ENCODE measurements at places on chromosomes 7 and 10.

- DNase-seq: no peak
These were observed 67.6 kb upstream of the GSDME start for GRCh38 chr7:24824896-24825295.

DNA sequence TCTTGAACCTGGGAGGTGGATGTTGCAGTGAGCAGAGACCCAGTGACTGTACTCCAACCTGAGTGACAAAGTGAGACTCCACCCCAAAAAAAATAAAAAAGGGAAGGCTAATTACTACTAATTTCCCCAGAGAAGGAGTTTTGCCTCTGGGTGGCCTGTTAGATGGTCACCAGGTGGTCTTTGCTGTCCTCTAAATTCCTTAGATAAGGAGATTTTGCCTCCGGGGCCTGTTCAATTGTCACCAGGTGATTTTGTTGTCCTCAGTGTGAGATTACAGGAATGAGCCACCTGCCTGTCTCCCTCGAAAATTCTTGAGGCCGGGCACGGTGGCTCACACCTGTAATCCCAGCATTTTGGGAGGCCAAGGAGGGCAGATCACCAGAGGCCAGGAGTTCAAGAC, 24.4 kb upstream of the ZMIZ2 start:
- no peak for DNase-seq

GRCh38 chr10:85491652-85492051, 874.9 kb downstream of the GRID1 start:
- no peak for DNase-seq

DNA sequence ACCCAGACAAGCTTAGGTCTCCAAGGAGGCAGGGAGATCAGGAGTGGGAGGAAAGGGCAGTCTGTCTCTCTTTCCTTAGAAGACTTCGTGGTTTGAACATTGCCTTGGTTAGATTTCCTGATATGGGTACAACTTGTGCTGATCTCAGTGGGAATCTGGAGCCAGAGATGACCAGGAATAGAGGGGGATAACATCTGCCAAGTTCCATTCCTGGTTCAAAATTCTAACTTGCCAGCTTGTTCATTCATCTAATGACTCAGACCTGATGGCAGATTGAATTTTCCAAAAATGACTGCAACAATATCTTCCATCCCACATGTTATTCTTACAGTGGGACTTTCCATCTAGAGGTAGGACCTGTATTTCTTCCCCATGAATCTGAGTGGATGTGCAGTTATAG, 394.3 kb upstream of the PODXL start:
- DNase-seq: no peak

- DNase-seq: no peak
These were observed 5.4 kb downstream of the PRKCQ start for GRCh38 chr10:6574664-6575176.

GRCh38 chr10:82420001-82420400, 545.0 kb downstream of the NRG3 start:
- no peak for DNase-seq

DNA sequence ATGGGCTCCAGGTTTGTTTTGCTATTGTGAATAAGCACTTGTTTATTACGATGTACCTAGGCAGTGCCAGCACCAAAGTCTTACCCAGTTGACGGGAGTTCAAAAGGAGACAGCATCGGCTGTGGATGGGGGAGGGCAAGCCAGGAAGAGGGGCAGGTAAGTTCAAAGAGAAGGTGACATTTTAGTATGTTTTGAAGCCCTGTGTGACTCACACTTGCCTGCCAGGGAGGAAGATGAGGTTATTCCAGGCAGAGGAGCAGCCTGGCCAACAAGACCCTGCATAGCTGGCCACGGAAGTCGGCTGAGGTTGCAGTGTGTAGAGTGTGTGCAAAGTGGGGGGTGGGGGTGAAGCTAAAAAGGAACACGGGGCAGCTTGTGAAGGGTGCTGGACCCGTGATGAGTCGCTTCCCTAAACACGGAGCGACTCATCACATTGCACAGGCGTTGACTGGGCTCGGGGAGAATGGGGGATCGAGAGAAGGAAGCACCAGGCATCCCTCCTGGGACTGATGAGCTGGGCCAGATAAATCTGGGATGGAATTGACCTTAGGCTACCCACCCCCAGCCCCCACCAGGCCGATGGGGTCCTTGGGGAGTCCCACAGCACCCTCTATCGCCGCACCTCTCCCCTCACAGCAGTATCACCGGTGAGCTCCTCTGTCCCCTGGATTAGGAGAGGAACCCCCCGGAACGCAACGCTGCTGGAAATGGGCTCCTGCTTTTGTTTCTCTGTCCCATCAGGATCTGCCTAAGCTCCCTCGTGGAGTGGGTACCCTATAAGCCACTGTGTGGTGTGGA, 97.9 kb upstream of the IKZF1 start:
- no peak for DNase-seq

DNA sequence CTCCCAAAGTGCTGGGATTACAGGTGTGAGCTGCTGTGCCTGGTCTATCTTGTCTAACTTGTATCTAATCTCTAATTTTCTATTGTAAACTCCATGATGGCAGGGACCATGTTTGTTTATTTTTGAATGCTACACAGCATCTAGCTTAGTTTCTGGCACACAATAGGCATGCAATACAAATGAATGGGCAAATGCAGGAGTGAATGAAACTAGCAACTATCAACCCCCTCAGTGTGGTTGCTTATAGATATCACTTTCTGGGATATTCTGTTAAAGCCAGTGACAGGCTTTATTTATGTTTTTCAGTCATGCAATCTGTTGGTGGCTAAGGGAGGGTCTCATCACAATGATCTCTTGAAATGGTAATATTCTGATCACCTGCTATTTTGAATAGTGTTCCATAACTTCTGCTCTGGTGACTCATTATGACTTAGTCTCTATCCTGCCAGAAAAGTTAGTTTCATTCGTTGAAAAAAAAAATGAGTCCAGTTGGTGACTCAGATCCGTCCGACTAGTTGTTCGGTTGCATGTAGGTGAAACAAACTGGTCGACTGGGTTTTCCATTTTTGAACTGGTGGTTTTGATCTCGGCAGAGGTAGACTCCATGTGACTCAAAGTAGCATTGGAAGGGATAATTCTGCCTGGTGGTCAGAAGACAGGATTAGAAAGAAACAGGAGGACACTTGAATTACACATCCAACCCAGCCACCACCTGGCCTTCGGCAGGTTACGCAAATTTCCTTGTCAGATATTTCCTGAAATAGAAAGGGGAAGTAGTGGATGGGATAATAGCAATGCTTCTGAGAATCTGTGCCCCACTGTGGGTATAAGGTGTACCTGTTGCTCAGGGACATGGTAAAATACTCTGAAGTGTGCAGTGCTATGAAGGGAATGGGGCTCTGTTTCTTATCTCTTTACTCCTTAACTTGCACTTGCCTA, 76.8 kb downstream of the GATA3 start:
- DNase-seq: no peak

GRCh38 chr10:42974693-42975002, 102.2 kb upstream of the RET start:
- no peak for DNase-seq

- DNase-seq: peak; percentile 66
These were observed 18.6 kb downstream of the NPFFR1 start for GRCh38 chr10:70265032-70265689.

DNA sequence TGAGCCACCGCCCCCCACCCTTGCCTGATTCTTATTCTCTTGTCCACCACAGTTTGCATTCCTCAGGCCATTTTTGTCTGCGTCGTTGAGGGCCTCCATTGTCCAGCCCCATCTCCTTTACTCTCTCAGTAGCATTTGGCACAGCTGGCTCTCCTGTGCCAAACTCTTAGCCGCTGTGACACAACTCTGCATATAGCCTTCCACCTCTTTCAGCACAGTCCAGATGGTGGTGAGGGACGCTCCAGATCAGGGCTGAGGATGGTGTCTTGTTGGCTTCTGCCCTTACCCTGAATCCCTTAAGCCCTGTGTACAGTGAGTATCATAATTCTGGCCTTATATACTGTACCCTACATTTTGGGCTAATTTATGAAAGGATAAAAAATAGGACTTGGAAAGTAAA, 45.6 kb downstream of the BMPR1A start:
- DNase-seq: no peak

DNA sequence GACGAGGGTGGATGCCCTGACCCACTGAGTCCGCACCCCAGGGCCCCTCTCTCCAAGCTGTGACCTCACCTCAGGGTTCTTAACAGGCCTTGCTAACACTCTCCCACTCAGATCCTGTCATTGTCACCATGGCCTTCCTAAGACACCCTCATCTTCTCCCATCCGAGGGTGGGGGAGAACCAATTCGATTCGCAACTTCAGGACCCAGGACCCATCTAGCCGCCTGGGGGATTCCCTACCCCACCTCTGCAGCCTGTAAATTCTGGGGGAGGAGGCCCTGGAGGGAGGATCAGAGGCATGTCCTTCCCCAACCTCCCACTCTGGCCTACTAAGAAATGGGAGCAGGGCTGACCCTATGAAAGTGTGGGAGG, 17.4 kb downstream of the TRIM8 start:
- DNase-seq: peak; percentile 54

- DNase-seq: peak; percentile 37
These were observed 41.3 kb downstream of the CCDC6 start for GRCh38 chr10:59865101-59865500.

DNA sequence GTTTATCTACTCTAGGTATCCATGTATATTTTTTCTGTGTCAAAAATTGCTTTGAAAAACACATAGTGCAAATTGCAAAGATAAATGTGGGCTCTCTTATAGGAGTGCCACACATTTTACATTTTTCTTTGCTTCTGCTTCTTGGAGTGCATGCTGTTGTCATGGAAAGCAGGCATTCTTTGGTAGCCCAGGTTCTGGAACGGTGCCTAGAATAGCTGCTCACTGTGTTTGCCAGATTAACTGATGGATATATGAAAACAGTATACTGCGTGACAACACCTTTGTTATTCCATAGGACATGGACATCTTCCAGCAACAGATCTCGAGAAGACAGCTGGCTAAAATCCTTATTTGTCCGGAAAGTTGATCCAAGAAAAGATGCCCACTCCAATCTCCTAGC, 13.4 kb downstream of the NIPSNAP2 start:
- DNase-seq: no peak

GRCh38 chr10:60197206-60197605, 192.5 kb downstream of the ANK3 start:
- no peak for DNase-seq

Data from GM10248 (cell line).